ENCODE measurements at places on chromosomes 5 and 9. TPM values are rescaled to one million over a fixed set of nuclear protein-coding genes. Genes with fewer than 3 reads are reported as not detected.

DNA sequence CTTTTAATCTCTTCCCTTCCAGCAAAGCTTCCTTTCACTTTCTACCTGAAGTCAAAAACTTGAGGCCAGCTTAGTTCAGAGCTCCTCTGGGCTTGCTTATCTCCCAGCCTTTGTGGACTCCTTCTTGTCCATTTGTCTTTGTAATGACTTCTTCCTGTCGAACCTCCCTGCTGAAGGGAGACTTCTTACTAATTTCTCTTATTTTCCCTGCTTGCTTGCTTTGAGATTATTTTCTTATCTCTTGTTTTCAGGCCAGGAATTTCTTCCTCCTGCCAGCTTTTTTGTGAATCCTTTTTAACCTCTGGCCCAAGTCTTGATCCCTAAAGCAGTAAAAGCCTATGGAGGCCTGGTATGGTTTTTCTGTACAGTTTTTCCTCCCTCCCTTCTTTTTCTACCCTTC, 46.8 kb upstream of the DHFR start:
- peak; percentile 17 for DNase-seq

DNA sequence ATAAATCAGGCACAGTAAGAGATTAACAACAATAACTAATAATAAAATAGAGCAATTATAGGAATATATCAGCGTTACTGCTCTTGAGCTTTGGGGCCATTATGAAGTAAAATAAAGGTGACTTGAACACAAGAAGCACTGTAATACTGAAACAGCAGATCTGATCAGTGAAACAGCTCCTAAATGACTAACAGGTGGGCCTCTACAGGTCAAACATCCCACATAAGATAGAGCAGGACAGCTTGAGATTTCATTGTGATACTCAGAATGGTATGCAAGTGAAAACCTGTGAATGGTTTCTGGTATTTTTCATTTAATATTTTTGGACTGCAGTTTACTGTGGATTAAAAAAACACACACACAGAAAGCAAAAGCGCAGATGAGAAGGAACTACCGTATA, 24.0 kb upstream of the MAP3K1 start:
- DNase-seq: no peak

GRCh38 chr9:124725068-124725452, 46.1 kb downstream of the NR6A1 start:
- no peak for DNase-seq

- no peak for DNase-seq
Measured at GRCh38 chr5:157198277-157198986, 17.8 kb downstream of the ITK start.

- no peak for DNase-seq
Measured at GRCh38 chr5:75108931-75109596, 56.7 kb upstream of the GCNT4 start.

GRCh38 chr9:88537761-88538091, 2.7 kb downstream of the NXNL2 start:
- peak; percentile 83 for DNase-seq

DNA sequence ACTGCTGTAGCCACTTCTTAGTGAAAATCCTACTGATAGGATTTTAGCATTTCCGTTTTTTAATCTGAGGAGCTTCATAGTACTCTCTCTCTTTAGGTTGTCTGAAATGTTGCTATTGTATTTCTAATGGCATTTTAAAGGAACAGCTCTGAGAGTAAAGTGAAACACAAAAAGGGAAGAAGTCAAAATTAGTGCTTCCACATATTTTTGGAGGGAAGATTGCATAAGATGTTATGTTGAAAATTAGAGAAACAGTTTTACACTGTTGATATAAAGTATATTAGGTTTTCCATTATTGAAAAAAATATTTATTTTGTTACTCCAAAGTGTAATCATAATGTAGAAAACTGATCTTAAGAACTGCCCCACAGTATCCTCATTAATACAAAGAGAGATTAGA, 525.1 kb downstream of the TAF11L14 start:
- DNase-seq: no peak

- DNase-seq: no peak
Measured at GRCh38 chr5:88656221-88656950, 226.6 kb downstream of the MEF2C start.

DNA sequence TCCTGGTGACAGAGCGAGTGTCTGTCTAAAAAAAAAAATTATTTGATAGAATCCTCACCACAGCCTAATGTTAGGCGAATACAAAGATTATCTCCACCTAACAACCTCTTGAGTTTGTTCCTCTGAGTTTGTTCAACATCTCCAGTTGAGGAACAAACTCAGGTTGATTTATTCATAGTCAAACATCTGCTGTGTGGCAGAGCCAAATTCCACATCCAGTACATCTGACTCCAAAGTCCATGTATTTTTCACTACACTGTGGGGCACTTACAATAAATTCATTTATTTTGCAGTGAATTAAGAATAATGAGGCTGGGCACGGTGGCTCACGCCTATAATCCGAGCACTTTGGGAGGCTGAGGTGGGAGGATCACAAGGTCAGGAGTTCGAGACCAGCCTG, 53.3 kb downstream of the KIF24 start:
- DNase-seq: no peak

GRCh38 chr9:127330501-127330900, 65.9 kb downstream of the GARNL3 start:
- DNase-seq: no peak

- DNase-seq: no peak
Measured at GRCh38 chr5:79560771-79561524, 47.0 kb upstream of the HOMER1 start.

The SPINK4 gene
- total RNA-seq: not detected

The RNF180 gene
- total RNA-seq: 5.6 TPM

The CDKN2B-AS1 gene
- 9.5 TPM for total RNA-seq

The IL17B gene
- not detected for total RNA-seq
